ENCODE measurements at places on chromosomes 7 and 10. TPM values are rescaled to one million over a fixed set of nuclear protein-coding genes. Genes with fewer than 3 reads are reported as not detected.

NOD1 gene
- 38.4 TPM for total RNA-seq

- DNase-seq: no peak
- H3K4me3 ChIP-seq: no peak overlapping the region
- no peaks in the 10 kb centered on the region for H3K36me3 ChIP-seq
- H3K27ac ChIP-seq: no peak overlapping the region
- H3K4me1 ChIP-seq: no peaks in the 10 kb centered on the region
These were observed 57.6 kb downstream of the USP6NL start for GRCh38 chr10:11553773-11554381.

BMPER gene
- 2.2 TPM for total RNA-seq

- peaks cover 4% of the 10 kb centered on the region for H3K4me1 ChIP-seq
- no peaks in the 10 kb centered on the region for H3K36me3 ChIP-seq
- no peak overlapping the region for H3K4me3 ChIP-seq
- H3K27ac ChIP-seq: no peak overlapping the region
- DNase-seq: no peak
- H3K27me3 ChIP-seq: no peaks in the 10 kb centered on the region
These were observed 80.6 kb upstream of the KLF6 start for GRCh38 chr10:3865565-3865964.

DNA sequence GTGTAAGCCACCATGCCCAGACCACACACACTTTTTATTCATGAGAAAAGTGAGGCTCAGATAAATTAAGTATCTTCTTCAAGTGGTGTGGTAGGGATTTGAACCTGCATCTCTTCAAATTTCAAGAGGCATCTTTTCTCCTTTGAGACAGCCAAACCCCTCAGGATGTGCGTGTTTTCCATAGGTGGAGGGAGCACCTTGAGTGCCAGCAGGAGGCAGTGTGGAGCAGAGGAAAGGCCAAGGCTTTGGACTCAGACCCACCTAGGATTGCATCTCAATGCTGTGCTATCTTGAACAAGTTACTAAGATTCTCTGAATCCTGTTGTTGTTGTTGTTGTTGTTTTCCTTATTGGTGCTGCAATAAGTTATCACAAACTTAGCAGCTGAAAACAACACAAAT lies 40.2 kb upstream of the MYL10 start:
- no peaks in the 10 kb centered on the region for H3K36me3 ChIP-seq
- DNase-seq: no peak
- H3K27me3 ChIP-seq: no peaks in the 10 kb centered on the region
- no peaks in the 10 kb centered on the region for H3K4me1 ChIP-seq
- no peak overlapping the region for H3K27ac ChIP-seq

- H3K4me3 ChIP-seq: no peak overlapping the region
- no peaks in the 10 kb centered on the region for H3K27me3 ChIP-seq
- H3K4me1 ChIP-seq: no peaks in the 10 kb centered on the region
- no peaks in the 10 kb centered on the region for H3K36me3 ChIP-seq
- no peak for DNase-seq
These were observed 5.8 kb upstream of the ARHGAP22 start for GRCh38 chr10:48610585-48611093.

MYO3A gene
- 3.5 TPM for total RNA-seq

ADAM22 gene
- total RNA-seq: 8.4 TPM

DNA sequence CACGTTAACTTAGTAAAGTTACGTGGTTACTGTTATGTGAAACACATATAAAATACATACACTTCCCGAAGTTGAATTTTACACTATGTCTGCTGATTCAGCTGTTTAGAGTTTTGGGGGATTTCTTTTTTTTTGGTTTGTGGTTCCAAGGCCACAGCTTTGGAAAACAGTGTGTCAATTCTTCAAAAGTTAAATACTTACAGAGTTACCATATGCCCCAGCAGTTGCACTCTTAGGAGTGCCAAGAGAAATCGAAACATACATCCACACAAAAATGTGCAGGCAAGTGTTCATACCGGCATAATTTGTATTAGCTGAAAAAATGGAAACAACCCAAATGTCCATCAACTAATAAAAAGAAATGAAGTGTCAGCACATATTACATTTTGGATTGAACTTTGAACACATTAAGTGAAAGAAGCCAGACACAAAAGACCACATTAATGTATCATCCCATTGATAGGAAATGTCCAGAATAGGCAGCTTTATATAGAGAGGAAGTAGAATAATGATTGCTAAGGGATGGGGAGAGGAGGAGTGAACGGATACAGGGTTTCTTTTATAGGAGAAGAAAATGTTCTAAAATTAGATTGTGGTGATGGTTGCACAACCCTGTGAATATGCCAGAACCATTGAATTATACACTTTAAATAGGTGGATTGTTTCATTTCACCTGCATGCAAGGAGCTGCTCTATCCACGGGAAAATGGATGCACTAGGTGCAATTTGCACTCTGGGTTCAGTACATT lies 17.6 kb downstream of the APBB1IP start:
- no peak overlapping the region for H3K4me3 ChIP-seq
- no peak overlapping the region for H3K27ac ChIP-seq
- H3K4me1 ChIP-seq: no peaks in the 10 kb centered on the region
- DNase-seq: no peak
- H3K27me3 ChIP-seq: no peaks in the 10 kb centered on the region
